CD4-positive, alpha-beta T cell (primary cell): ENCODE measurements at places on chromosomes 7 and 10.

DNA sequence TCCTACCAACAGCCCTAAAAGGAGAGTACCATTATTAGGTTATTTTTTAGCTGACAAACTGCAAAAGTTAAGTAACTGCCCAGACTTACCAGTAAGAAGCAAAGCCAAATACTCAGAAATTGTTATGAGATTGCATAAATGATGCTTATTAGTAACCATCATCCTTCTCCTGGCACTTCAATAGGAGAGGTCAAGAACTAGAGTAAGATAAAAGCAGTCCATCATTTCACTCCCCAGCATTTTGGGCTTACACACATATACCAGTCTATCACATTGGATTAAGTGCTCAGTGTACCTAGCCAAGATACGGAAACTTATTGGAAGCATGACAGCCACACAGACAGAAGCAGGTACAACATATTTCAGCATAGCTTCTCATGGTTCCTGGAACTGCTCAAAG, 142.8 kb upstream of the EGR2 start:
- DNase-seq, result no peak

DNA sequence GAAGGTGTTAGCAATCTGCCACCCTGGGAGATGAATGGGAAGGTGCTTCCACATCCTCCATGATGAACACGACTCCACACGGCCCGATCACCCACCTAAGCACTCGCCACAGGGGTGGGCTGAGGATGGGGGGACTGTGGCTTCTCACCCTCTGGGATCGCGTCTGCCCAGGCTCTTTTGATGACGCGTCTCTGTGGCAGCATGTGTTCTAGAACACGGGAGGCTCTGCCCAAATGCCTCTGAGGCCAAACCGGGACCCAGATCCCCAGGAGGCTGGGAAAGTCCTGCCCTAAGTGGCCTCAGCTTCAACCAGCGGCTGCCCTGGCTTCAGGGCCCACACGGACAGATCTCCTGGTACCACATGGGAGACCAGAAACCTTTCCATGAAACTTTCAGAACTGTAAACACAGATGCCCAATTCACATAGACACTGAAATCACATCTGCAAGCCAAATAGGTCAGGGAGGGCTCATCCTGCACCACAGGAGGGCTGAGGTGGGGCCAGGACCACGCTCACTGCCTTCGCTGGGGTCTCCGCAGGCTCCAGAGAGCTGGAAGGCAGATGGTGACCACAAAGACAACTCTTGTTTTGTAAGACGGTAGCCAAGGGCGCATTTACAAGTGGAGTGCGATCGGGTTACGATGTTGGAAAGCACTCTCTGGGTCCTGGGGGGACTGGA, 200.6 kb downstream of the PTPRN2 start:
- DNase-seq, result no peak

DNA sequence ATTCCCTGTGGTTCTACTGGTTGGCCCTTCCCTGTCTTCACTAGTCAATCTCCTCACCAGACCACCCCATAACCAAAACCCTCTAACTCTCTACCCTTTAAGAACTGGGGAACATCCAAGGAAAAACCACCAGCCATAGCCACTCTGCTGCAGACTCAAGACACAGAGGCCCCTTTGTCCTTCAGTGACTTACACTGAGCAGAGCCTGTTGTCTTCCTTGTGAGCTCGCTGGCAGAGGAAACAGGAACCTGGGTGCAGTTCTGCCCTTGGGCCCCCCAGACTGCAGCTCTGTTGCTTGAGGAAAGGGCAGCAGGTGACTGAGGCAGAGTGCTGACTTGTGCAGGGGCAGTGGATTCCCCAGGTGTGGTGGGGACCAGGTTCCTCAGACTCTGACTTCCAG, 30.6 kb downstream of the ZC3HAV1 start:
- no peak for DNase-seq

GRCh38 chr7:1642291-1642731, 27.8 kb upstream of the ELFN1 start:
- no peak for DNase-seq

DNA sequence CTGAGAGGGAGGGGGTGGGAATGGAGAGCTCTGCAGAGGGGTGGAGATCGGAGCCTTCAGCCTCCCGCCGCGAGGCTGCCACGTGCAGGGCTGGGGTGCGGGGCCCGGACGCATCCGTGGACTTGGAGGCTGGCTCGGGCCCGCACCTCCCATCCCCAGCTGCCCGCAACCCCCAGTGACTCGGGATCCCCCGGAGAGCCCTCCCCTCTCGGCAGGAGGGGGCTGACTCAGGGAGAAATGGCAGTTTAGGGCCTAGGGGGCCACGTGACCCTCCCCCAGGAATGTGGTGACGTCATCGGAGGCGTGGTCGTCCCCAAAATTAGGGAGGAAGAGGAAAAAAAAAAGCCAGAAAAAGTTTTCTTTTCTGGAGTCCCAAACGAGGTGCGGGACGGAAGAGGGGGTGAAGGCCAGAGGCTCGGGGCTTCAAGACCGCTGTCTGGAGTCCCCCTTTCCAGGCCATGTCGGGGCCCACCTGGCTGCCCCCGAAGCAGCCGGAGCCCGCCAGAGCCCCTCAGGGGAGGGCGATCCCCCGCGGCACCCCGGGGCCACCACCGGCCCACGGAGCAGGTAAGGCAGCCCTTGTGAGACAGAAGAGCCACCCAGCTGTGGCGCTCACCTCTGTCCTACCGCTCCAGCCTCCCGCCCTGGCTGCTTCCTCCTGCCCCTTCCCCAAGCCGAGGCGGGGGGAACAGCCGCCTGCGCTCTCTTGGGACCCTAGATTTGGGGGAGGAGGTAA, at the start of gene TRIP6:
TSS of gene TRIP6 (plus strand) at position 348 of the 736 bp plus-strand sequence. CDS start at position 459, 111 bp downstream.
- no peak for DNase-seq

DNA sequence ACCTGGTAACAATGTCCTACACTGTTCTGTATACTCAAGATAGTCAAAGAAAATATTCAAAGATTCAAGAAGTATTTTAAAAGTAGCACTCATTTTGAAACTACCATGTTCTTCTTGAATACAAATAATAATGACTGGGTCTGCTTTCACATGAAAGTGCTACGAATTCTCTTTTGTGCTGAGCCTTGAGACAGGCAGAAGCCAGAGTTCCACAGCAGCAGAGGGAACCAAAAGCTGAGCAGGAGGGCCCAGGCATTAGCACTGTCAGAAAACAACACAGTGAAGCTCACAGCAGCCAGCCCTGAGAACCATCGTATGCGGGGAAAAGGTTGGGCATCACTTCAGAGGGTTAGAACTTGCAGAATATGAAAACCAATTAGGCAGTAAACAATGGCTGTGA, 38.9 kb downstream of the ANKMY2 start:
- DNase-seq, result no peak

DNA sequence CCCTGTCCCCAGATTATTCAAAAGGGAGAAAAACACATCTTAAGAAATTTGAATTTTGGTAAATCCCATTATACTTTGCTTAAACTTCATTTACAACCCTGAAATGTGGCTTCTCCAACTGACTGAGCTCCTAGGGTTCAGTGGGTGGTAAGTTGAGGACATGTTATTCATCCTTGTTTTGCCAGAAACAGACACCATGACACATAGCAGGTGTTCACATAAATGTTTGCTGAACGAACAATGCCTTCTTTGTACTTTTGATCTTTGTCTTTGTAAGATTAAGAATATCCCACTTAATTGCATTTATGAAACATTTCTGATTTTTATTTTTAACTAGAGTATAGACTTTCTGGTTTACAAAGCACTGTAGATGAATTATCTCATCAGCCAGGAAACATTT, 209.7 kb downstream of the GPAM start:
- no peak for DNase-seq

GRCh38 chr7:65369843-65370242, 3.8 kb upstream of the ZNF92 start:
- DNase-seq, result no peak

GRCh38 chr10:88493691-88494483, 89.2 kb downstream of the RNLS start:
- no peak for DNase-seq

DNA sequence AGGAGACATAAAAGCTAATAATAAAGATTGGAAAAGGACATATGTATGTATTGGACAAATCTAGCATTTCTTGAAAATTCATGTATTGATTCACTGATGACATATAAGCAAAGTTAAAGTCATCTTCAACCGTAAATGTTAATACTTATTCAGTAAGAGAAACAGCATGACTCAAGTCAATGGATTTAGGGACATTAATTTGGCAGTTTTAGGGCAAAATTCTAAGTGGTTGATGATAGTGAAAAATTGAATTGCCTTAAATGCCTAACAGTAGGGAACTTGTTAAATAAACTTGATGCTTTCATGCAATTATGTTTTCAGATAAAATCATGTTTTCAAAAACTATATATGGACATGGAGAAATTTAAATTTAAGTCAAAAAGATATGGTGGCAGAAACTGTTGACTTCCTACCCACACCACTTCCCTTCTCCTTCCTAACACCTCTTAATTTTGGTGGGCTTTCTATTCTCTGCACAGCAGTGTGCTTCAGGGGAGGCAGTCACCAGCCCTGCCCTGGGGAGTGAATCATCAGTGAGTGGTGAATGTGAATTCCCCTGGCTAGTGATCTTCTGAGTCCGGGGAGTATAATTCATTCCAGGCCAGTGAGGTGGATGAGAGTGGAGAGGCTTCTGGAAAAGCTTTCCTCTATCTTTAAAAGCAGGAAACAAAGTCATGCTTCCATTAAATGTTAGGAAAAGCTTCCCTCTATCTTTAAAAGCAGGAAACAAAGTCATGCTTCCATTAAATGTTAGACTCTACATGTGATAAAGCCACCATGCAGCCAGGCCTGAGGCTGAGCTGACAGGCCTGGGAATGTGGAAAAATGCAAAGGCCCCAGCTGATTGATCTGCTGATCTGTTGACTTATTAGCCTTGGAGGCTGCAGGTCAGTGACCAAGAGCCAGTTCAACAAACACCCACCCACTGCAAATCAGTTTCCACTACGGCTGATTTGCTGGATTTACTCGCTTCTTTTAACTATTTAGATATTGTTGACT, 25.2 kb upstream of the ITGB1 start:
- no peak for DNase-seq

GRCh38 chr10:24849501-24850299, 102.7 kb downstream of the PRTFDC1 start:
- no peak for DNase-seq

DNA sequence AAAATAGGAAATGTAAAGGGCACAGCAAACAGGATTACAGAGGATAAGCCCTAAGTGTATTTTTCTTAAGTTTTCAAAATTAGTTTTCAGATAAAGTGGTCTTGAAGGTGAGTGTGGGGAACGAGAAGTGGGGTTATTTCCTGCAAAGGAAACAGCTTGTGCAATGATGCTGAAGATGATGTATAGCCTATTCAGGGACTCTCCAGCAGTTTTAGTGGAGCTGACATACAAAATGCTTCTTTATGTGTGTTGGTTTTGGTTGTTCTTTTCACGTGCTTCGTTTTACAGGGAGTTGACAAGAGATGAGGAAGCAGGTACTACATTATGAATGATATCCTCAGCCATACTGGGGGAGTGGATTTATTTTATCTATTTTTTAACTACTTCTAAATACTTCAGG, 20.5 kb downstream of the CASD1 start:
- no peak for DNase-seq

GRCh38 chr10:52220947-52221346, 93.1 kb upstream of the DKK1 start:
- DNase-seq, result no peak

GRCh38 chr7:44194069-44194468, 4.8 kb upstream of the GCK start:
- no peak for DNase-seq

DNA sequence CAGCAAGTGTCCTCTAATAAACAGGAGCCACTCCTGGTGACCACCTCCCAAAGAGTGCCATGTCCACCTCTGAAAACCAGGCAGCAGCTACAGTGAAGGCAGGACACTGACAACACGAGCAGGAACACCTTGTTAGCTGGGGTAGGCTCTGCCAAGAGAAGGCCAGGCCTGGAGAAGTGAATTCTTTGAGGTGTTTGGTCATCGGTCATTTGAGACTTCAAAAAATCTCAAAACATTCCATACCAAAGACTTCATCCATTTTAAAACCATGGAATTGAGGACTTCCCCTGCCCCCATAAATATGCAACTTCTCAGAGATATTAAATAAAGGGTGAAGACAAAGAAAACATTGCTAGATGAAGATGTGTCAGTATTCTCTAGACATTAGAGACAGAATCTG, 28.4 kb upstream of the OPALIN start:
- no peak for DNase-seq

- no peak for DNase-seq
These were observed 79.3 kb downstream of the JCAD start for GRCh38 chr10:29980084-29980483.

GRCh38 chr10:107859065-107859464, 694.6 kb upstream of the SORCS1 start:
- DNase-seq, result no peak

GRCh38 chr10:9451211-9451773, 1396.8 kb downstream of the GATA3 start:
- DNase-seq, result no peak

DNA sequence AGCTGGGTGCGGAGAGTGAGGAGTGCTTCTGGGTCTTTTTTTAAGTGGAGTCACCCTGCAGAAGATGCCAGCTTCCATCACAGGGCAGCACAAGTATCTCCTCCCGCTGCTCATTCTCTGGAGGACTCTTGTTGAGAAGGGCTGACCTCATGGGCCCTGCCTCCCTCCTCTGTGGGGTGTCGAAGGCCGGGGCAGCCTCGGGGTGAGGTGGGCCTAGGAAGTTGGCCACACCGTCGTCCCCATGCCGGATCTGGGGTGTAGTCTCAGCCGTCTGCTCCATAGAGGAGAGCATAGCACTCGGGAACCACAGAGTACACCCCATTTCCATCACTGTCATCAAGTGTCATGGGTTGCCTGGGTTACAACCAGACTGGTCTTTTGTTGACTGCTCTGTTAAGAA, 85.0 kb downstream of the TRRAP start:
- no peak for DNase-seq

GRCh38 chr10:110695539-110695886, 51.4 kb downstream of the RBM20 start:
- DNase-seq, result no peak

DNA sequence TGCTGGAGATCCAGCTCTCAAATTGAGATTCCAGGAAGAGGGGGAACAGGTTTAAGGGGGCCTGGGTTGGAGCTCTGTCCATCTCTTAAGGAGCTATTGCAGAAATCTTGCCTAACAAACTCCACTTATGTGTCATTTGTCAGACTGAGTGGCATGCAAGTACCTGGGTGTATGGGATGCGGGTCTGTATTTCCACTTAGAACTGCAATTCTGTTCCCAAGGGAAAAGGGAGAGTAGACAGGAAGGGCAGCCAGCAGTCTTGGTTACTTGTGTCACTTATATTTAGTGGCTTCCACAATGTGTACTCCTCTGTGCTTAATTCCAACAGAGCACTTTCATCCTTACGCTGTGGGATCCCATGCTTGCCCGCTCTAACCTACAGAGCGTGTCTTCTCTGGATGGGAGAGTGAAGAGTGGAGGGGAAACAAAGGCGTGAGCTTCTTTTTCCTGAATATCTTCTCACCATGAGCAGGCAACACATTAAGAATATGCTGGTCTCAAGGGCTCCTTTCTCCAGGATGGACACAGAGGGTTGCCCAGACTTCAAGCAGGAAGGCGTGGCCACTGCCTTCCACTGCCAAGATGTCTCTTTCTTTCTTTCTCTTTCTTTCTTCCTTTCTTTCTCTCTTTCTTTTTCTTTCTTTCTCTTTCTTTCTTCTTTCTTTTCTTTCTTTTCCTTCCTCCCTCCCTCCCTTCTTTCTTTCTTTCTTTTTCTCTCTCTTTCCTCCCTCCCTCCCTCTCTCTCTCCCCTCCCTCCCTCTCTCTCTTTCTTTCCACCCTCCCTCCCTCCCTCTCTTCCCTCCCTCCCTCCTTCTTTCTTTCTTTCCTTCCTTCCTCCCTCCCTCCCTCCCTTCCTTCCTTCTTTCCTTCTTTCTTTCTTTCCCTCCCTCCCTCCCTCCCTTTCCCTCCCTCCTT, 153.8 kb upstream of the TNS3 start:
- DNase-seq, result no peak

GRCh38 chr7:40733578-40733977, 598.8 kb downstream of the SUGCT start:
- DNase-seq, result no peak
